Type B pancreatic cell (in vitro differentiated cells): ENCODE measurements at places on chromosomes 5 and 9.

- no peak for DNase-seq
These were observed 794.2 kb upstream of the CDH10 start for GRCh38 chr5:25439025-25439424.

- DNase-seq, result no peak
These were observed 279.1 kb downstream of the MAST4 start for GRCh38 chr5:66875315-66875714.

DNA sequence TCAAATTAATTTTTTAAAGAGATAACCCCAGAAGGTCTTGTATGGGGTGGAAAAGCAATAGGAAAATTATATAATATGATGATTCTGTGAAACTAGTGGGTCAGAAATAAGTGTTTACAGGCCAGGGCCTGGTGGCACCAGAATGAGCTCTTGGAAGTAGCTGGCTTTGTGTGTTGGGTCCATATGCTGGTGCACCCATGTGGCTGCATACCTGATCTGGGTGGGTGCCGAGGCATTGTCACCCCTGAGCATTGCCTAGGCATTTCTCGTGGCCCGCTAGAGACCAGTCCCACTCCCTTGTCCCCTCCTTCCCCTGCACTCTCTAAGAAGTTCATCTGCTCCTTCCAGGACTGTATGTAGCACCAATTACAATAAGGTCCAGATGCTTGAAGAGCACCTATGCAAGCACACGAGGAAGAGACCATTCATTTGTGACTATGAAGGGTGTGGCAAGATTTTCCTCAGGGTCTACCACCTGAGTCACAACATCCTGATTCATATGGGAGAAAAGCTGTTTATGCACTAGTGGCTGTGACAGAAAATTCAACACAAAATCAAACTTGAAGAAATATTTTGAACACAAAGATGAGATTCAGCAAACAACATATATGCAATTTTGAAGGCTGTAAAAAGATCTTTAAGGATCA is 19.8 kb upstream of the IL33 start:
- no peak for DNase-seq

DNA sequence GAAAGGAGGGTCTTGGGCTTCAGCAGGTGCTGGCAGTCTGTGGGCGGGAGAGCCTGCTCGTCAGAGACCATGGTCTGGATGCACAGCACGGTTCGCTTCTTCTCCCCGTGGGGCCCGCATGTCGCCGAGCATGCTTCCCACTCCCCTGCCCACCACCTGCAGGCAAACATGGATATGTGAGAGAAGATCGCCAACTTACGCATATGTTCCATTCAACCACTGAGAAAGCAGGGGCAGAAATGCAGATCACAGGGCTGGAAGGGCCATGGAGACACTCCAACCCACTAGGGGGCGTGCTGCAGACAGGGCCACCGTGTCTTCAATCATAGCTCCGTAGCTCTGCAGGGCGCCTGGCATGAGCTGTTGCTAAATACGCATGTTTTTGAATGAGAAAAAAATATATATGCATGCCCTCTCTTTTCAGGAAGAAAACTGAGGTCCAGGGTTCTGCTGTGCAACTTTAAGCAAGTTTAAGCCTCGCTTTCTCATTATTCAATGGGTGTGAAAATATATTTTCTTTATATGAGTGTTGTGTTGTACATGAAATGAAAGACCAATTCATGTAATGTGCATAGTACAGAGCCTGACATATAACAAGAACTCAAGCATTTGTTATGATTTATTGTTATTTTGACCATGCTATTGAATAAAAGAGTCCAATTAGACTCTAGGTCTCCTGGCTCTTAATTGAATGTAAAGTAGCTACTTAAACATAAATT is 148.0 kb downstream of the TARS1 start:
- no peak for DNase-seq

GRCh38 chr5:122858451-122858850 is 13.0 kb downstream of the SNX24 start:
- no peak for DNase-seq

- DNase-seq, result no peak
These were observed at the start of gene CLIC3 for GRCh38 chr9:136996361-136997292. Gene CLIC3, minus strand, starts transcription at chr9:136996568. Its CDS starts 25 bp downstream, at chr9:136996543.

DNA sequence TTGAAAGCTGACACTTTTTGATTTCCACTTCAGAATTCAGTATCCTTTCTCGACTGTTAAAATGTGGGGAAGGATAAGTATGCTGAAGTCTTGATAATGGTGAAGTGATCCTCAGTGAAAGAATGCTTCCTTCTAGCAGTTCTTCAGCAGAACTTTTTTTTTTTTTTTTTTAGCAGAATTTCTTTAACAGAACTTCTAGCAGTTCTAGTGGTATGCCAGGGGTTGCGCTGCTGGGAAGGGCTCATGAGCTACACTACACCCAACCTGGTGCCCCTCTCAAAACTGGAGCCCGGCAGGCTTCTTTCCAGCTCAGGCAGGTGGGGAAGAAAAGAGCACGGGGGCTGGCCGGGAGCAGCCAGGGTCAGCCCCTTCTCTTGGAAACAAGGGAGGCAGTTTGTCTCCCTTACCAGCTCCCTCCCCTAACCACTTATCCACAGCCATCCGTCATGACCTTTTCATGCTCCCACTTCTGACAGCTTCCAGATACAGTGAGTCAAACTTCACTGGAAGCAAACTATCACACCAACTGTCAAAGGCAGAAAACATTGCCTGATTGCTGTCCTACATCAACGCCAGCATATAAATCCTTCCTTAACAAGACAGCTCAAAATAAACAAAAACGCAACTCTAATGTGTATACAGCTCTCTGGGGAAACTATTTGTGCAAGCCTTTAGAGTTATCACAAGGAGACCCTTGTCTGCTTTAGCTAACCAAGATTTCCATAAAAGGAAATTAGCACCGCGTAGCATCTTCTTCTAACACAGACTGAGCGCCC is 211.5 kb downstream of the GAPVD1 start:
- DNase-seq, result no peak

DNA sequence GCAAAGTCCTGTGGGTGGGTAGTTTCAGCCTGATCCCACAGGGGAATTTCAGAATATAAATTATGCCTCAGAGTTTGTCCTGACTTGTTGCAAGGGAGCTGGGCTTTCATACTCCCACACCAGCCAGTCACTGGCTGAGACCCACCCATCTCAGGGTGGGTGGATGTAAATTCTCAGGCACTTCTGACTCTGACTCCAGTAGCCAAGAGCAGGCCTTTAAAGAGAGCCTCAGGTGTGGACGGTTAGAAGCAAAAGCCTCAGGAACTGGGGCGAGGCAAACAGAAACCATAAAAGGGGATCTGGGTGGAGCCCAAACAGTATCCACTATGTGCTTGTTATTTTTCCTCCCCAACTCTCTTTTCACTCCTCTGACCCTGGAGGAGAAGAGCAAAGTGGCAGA is 28.6 kb upstream of the FBXW11 start:
- no peak for DNase-seq

- DNase-seq, result no peak
These were observed 34.0 kb downstream of the KLF4 start for GRCh38 chr9:107455425-107456135.

DNA sequence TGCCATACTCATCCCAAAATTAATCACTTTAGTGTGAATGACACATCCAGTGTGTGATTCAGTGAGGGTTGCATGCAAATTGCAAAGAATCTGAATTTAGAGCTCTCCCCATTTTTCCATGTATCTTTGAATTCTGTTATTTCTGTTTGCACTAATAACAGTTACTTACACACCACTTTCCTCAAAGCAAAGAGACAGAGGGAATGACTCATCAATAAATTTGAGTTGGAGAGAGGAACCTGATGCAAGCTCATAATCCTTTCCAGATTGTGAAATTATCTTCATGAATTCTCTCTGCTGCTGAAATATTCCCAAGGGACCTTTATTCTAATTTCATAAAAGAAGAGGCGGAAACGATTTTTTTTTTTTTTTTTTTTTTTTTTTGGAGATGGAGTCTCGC is 204.8 kb downstream of the CDH9 start:
- DNase-seq, result no peak

GRCh38 chr5:57499262-57500050 is 16.8 kb upstream of the ACTBL2 start:
- no peak for DNase-seq

- no peak for DNase-seq
These were observed 131.7 kb downstream of the RANBP17 start for GRCh38 chr5:170993476-170993875.

DNA sequence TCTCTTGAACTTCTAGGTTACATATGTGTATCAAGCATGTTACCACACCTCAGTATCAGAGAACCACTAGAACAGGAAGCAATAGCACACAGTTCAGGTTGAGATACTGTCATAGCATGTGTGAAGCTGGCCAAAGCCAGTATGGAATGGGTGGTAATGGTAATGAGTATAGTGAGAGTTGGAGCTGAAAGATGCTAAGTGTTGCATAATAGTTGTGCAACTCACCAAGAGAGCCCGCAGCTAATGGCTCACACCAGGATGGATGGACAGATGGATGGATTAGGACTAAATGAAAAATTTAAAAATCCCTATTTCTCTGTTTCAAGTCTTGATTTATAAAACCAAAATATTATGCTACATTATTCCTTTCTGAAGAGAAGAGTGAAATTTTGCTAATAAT is 53.4 kb upstream of the KCNN2 start:
- no peak for DNase-seq

GRCh38 chr5:135916638-135917263 is 21.1 kb upstream of the IL9 start:
- no peak for DNase-seq

- DNase-seq, result no peak
These were observed 512.3 kb upstream of the MPDZ start for GRCh38 chr9:13791816-13792215.

DNA sequence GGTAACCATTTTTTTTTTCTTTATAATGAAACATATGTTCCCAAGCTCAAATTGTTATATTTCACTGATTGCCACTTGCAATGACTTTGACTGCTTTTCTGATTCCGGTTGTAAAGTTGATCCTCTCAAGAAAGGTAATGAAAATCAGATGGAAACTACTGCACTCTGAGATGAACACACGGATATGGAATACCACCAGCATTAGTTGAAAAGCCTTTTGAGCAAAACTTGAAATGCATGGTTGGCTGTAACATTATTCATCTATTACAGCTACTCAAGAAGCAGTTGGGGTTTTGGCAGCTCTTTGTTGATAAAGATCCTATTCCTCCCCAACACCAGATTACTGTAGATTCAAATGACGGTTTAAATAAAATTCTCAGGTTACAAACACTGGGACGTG is 591.6 kb upstream of the DMAC1 start:
- no peak for DNase-seq

- DNase-seq, result no peak
These were observed 224.4 kb downstream of the ROR2 start for GRCh38 chr9:91725651-91726050.

DNA sequence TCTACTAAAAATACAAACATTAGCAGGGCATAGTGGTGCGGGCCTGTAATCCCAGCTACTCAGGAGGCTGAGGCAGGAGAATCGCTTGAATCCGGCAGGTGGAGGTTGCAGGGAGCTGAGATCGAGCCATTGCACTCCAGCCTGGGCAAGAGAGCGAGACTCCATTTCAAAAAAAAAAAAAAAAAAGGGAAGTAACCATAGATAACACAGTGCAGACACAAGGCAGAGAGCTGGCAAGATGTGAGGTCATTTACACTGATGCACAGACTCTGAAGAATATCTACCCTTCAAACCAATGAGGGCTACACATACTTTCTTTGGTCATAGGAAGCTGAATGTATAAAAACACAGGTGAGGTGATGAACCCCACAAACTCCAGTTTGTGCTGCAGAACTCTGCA is 131.9 kb downstream of the DCP2 start:
- DNase-seq, result no peak

DNA sequence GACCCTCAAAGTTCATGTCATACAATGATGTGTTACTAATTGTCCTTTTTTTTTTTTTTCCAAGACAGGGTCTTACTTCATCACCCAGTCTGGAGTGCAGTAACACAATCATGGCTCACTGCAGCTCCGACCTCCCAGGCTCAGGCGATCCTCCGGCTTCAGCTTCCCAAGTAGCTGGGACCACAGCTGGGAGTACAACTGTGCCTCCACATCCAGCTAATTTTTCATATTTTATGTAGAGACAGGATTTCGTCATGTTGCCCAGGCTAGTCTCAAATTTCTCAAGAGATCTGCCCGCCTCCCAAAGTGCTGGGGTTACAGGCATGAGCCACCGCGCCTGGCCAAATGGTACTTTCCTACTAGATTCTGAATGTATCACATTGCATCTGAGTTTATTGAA is 49.4 kb upstream of the EBF1 start:
- no peak for DNase-seq

- no peak for DNase-seq
These were observed 2.5 kb downstream of the KIAA1958 start for GRCh38 chr9:112489039-112489546.

- DNase-seq, result no peak
These were observed 5.6 kb downstream of the FER start for GRCh38 chr5:108753331-108753730.

DNA sequence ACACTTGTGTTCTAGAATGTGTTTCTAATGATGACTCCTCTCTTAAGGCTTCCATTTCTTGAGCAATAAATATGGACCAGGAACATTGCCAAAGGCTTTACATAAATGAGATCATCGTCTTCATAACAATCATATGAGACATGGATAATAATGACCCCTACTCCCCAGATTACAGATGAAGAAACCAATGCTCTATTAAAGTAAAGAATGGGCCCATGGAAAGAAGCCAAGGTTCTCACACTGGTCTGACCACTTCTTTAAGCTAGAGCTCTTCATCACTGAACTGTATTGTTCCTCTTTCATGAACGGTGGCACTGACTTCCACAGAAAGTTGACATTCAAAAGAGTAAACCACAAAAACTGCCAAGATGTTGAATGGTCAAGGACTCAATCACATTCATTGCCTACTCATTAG is 65.3 kb downstream of the MARCHF3 start:
- no peak for DNase-seq

DNA sequence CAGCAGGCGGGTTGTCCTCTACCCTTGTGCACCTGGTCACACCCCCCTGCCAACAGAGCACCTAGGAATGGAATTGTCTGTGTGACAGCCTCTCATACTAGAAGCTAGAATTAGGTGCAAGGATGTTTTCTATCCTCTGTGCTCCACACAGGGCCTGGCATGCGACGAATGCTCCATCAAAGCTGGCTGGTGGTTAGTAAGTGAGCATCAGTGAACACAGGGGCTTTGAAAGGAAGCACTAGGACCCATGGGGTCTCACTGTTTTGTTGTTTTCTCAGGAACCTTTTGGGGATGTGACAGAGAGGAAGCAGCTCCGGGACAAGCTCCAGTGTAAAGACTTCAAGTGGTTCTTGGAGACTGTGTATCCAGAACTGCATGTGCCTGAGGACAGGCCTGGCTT is 32.3 kb downstream of the GALNT12 start:
- DNase-seq, result no peak

DNA sequence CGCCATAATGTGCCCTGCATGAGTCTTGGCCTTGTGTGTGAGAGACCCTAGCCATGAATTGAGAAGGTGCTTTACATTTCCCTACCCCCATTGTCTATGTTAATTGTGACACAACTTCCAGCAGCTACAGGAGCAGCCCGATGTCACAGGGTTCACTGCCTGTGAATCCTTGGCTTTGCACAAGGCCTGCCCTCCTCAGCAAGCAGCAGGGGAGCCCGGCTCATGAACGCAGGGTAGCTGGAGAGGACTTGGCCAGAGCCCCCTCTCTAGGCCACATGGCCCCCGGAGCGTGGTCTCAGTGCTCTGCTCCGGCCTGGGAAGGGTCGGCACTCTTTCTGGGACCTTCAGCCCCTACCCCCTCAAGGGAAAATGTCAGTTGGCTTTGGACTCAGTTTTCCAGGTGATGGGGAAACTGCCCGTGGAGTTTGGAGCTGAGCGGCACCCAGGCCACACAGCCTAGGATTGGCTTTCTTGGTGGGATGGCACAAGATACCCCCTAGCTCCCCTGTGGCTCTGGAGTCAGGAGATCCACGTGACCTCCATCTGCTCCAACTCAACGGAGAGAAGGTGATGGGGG is 160.8 kb downstream of the DAB2IP start:
- no peak for DNase-seq

- no peak for DNase-seq
These were observed 67.4 kb downstream of the MRPS27 start for GRCh38 chr5:72252574-72253155.
